ENCODE measurements at places on chromosomes 7 and 10.

DNA sequence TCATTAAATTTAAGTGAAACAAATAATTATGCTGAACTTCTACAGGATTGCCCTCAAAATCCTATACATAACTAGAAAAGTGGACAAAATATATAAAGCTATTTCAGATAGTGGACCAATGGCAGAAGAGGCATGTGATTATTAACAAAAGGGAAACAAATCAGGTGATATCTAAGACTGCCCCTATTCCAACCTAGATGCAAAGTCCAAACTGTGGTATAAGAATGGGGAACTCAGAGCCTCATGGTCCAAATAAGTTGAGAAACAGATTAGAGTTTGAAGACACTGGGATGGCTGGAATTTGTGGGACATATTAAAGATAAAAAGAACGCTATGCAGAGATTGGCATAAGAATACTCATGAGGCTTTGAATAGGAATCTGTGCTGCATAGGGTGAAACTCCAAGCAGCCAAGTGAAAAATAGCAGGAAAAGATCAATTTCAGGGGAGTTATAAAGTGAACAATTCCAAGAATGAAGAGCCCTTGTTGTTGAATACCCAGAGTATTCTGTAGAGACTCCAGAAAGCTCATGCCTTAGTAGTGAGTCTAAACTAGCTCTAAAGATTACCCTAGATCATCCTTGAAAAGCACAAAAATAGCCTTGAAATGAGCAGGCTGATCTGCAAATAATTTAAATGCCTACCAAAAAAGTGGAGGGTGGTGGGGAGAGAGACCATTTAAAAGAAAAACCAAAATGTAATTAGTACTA, 152.4 kb downstream of the IMMP2L start:
- no peak for DNase-seq

GRCh38 chr7:128025819-128026218, 5.4 kb downstream of the LRRC4 start:
- DNase-seq = no peak

DNA sequence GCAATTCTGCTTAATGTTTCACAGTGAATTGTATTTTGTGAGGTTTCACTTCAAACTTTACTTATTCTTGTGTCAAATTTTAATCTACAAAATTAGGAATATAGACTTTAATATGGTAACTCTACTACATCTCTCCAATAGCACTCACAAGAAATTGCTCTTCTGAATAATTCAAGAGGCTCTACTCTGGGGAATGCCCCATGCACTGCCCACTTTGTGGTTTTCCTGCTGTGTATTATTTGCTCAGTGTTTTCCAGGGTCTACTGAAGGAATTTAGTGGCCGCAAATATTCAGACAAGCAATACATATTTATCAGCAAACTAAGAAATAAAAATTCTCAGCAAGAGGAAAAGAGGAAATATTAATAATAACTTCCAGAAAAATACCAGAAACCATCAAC, 611.4 kb downstream of the TNS3 start:
- DNase-seq = no peak

DNA sequence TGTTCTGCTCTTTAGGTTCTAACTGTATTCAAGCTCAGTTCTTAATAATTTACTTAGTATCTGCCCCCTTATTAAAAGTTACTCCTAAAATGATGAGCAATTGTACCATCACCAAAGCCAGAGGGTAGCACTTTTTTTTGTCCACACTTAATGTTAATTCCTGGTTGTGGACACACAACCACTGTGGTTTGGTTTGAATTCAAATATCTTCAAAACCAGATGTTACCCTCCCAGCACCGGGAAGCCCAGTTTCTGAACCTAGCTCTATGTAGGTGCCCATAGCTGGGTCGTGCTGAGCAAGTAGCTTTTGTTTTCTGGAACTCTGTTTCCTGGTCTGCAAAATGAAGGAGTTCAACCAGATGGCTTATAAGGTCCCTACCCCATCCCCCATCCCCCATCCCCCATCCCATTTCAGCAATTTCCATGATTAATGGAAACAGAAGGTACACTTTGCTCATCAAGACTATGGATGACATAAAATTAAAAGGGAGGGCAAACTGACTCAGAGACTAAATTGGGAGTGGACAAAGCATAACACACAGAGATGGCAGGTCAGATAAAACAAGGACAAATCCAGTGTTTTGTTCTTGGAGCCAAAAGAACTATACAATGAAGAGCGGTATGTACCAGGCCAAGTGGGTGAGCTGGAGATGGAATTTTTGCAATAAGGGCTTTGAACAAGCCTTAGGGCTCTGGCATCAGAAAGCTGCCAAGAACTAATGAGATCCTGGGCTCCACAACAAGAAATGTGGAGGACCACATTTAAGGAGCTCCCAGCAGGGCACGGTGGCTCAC, 56.7 kb downstream of the DLG5 start:
- no peak for DNase-seq

- DNase-seq = no peak
Measured at GRCh38 chr10:4902571-4903011, 60.6 kb upstream of the AKR1C1 start.

GRCh38 chr10:113322843-113323242, 230.0 kb upstream of the HABP2 start:
- DNase-seq = no peak

DNA sequence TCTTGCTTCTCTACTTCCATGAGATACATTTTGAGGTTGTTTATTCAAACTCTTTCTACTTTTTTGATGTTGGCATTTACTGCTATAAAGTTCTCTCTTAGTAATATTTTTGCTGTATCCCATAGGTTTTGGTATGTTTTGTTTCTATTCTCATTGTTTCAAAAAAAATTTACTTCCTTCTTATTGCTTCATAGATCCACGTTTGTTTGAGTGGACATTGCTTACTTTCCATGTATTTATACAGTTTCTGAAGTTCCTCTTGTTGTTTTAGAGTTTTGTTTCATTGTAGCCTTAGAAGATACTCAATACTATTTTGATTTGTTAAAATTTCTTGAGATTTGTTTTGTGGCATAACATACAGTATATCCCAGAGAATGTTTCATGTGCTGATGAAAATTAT, 13.7 kb downstream of the TAS2R40 start:
- no peak for DNase-seq

DNA sequence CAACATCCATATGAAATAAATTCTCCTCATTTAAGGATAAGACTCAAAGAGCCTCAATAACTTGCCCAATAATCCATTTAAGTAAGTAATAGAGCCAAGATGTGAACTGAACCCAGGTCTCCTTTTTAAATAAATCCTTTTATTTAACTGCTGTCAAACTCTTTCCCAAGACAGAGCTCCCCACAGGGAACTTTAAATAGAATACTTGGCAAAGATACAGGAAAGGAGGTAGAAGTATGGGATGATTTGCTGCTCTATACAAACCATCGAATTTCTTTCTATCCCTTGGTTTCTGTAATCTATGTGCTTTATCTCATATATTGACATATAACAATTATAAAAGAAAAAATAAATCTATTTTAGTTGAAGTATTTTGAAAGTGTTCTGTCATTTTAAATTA, 295.9 kb downstream of the CSTF2T start:
- DNase-seq = no peak

- no peak for DNase-seq
Measured at GRCh38 chr10:132129431-132129830, 57.3 kb upstream of the DPYSL4 start.

DNA sequence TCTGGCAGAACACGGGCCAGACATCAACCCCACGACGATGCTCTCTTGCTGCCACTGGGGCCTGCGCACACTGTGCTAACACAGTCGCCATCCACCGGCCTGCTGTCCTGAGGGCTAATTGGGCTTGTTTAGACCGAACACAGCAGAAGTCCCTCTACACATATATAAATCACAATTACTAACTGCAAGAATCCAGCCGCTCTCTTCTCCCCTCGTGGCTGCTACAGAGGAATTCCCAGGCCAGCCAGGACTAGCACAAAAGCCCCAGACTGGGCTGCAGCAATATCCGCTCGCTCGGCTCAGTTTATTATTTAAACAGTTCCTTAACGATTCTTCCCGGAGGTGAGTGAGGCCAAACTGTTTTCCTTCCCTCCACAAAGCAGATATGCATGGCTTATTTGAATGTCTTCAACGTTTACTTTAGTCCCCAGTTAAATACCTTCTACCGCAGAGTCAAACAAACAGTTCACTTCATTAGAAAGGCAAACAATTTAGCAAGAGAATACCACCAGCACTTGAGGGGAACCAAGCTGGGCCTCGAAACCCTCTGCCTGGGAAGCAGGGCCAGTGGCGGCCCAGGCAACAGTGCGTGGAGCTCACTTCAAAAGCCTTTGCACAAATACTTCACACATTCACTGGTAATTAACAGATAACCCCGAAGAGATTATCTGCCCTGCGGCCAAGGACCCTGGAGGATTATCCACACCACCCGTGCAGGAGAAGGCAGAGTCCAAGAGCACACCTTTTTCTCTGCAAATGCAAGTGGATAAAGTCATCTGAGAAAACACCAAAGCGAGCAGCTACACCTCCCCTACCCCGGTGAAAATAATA, 145.3 kb downstream of the GLI3 start:
- DNase-seq = no peak

DNA sequence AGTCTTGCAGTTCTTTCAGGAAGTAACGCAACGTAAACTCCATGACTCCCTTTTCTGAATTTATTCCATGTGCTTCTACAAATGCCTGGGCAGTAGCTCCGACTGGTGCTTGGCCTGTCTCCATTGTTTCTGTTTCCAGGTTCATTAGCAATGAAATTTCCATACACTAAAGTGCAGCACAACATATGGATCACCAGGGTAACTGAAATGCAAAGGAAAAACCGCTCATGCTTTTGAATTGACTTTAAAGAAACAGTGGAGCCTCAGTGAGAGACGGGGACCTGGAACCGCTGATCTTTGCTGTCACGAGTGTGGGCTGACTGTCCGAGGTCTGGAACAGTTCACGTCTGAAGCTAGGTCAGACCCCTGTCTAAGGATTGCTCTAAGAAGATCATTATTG, 126.5 kb upstream of the IGFBP3 start:
- no peak for DNase-seq

DNA sequence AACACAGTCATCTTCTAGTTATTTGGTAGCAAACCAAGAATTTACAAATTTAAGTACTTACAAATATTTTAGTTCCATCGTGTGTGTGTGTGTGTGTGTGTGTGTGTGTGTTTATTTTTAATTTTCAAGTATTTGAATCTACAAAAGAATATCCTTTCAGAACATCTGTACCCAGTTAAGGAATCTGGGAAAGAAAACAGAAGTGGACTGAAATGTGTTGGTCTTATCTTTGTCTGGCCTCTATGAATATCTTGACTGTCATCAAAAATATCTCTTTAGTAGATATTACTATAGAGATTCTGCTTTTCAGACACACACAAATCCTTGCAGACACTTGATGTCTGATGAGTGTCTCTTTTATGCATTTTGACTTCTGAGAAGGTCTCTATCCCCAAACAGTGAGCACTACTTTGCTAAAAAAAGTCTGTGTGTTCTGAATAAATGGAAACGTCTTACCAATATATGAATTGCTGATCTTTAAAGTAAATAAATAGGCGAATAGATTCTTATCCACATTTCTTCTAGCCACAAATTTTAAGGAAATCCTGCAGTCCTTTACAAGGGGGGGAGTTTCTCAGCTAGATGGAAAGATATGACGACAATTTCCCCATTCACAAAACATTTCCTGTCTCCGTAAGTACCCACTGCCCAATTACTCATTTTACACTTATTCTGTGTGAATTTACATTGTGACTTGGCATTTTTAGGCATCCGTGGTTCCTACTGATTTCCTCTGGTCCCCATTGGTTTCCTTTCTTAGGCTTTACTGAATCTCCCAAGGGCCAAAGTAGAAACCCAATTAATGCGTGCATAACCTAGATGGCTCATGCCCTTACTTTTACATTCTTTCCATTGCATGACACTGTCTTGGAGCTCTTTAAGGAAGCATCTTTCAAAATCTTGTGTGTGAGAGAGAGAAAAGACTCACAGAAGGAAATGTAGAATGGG, 36.0 kb downstream of the NRCAM start:
- no peak for DNase-seq

- no peak for DNase-seq
Measured at GRCh38 chr7:141366091-141366621, 185.1 kb upstream of the AGK start.

DNA sequence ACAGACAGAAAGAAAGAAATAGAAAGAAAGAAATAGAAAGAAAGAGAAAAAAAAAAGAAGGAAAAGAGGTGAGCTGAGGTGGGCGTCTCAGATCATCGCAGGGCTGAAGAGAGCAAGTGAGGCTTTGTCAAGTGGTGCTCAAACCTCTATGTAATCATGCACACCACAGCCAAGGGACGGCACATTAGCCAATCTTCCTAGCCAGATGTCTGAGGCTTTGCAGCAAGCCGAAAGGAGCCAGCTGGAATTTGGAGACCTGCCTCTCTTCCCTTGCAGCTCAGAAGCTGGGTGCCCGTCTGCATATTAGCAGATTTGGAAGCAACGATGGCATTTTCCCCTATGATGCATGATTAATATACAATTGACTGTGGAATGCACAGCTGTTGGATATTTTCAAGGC, 52.5 kb downstream of the ADRA2A start:
- no peak for DNase-seq

DNA sequence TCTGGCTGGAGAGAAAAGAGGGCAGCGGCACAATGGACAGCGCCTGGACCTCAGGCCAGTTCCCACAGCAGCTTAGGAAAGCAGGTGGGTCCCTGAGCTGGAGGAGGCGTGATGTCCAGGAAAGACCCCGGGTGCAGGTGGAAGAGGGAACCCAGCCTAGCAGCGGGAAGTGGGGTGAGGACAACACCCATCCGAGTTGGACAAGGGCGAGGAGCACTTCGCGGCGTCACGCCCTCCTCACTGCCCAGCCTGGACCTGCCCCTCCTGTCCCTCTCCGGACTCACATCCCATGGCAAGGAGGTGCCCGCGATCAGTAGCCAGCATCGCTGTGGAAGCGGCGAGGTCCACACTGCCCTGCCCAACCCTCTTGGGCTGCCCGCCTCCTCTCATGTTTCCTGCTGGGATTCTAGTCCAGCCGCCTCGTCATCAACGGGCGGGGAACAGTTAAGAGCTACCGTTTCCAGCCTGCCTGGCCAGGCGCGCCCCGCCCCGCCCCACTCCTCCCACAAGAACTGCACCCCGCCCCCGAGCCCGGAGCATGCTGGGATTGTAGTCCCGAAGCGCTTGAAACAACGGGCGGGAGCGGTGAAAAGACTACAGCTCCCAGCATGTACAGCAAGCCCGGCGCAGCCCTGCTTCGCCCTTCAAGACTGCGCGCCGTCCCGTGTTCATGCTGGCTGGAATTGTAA, 930.6 kb upstream of the ZNF722 start:
- DNase-seq = no peak

- no peak for DNase-seq
Measured at GRCh38 chr10:32388258-32389027, 41.5 kb upstream of the EPC1 start.

DNA sequence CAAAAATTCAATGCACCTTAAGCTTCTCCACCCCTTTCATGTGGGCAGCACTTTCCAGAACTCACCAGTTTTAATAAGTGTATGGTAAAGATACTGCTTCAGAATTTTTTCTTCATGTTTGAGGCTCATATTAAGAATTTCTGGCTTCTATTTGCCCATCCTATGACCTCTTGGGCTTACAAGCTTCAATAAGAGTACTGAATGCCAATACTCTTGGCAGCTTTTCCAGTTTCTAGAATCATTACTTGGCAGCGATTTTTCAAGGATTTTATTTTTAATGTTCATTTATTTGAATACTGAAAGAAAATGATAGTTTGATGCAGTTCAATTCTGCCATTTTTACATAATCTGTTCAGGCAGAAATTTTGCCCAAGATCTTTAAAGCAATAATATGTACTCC, 242.1 kb upstream of the KCND2 start:
- DNase-seq = no peak

- DNase-seq = no peak
Measured at GRCh38 chr7:22469371-22470143, 30.4 kb downstream of the STEAP1B start.

- DNase-seq = no peak
Measured at GRCh38 chr7:111758332-111758731, 196.0 kb upstream of the IMMP2L start.

- no peak for DNase-seq
Measured at GRCh38 chr10:5036511-5036910, 32.9 kb upstream of the AKR1C2 start.
